ENCODE measurements at places on chromosomes 5 and 9.
A peak's percentile ranks its signal among the peaks of the same experiment; 100 is the strongest.

DNA sequence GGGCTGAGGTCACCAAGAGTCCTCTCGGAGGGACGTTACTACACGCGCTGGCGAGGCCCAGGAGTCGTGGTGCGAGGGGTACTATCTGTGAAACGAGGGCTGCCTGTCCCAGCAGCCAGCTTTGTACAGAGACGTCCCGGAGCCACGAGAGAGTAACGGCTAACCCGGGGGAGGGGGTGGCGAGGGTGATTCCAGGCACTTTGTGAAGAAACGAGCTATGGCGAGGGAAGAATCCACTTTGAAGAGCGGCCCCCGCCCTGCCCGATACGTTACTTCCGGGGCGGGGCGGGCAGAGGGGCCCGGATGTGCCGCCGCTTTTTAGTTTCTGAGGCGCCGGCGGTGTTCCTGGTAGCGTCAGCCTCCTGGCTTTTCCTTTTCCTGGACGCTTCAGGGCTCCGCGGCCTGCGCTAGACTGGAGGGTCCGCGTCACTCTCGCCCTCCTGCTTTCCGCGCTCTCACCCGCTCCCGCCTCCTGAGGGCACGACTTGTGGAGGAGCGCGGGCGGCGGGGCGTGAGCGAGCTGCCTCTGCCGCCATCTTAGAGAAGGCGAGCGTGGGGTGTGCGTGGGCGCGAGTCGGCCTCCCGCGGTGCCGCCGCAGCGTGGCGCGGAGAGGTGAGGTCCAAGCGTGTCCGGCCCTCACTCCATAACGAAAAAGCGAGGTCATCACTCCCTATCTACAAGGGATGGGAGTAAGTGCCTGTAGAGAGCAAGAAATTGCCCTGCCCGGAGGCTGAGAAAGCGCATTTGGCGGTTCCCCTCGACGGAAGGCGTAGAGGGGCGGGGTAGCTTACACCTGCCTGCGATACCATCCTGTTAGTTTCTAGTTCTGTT, 580 bp upstream of the RFX3 start:
- peak; percentile 90 for DNase-seq

- no peak for DNase-seq
Measured at GRCh38 chr9:28688172-28688571, 1114.9 kb upstream of the C9orf72 start.

GRCh38 chr5:67774786-67775185, 440.8 kb upstream of the PIK3R1 start:
- no peak for DNase-seq

GRCh38 chr5:92179651-92180050, 796.5 kb upstream of the ARRDC3 start:
- DNase-seq, result no peak

GRCh38 chr9:130626249-130626996, 38.0 kb upstream of the PRDM12 start:
- no peak for DNase-seq

GRCh38 chr9:109831998-109832658, 52.1 kb downstream of the PALM2AKAP2 start:
- no peak for DNase-seq
